ENCODE measurements at places on chromosomes 1 and 21.

GRCh38 chr1:151562661-151563060, 22.6 kb downstream of the TUFT1 start:
- DNase-seq, result no peak

- DNase-seq, result no peak
Measured at GRCh38 chr1:218674280-218674773, 329.2 kb downstream of the TGFB2 start.

GRCh38 chr1:201791779-201792173, 37.2 kb upstream of the IPO9 start:
- no peak for DNase-seq

DNA sequence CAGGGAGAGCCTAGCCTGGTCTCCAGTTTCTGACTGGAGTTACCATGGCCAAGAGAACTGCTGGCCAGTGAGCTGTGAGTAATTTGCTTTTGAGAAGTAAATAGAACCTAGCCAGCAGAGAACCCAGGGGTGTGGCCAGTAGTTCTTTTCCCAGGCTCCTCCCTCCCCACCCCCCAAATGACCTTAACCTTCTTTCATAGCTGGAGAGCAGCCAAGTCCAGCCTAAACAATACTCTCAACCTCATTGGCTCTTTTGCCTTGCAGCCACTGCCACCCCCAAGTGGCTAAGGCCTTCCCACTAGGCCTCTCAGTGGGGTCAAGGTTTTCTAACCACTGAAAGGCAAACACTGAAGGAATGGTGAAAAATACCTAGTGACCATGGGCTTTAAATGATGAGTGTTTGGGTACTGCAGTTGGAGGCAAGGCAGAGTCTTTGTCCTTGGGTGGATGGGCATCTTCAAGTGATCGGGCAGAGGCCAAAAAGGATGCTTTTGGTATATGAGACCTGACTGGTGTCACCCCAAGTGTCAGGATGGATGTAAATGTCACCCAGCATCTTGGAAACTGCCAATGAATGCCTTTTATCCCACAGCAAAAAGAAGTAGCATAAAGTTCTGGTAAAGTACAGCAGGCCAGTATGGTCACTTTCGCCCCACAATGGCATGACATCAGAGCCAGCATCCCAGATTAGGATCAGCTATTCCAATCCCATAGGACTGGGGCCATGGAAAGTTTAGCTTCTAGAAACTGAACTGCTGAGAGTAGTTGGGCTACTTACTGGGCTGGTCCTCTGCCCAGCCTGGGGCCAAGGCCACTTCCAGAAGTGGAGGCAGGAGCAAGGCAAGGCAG, 3.5 kb upstream of the PIGV start:
- no peak for DNase-seq

- no peak for DNase-seq
Measured at GRCh38 chr21:35086357-35086756, 37.3 kb upstream of the RUNX1 start.

DNA sequence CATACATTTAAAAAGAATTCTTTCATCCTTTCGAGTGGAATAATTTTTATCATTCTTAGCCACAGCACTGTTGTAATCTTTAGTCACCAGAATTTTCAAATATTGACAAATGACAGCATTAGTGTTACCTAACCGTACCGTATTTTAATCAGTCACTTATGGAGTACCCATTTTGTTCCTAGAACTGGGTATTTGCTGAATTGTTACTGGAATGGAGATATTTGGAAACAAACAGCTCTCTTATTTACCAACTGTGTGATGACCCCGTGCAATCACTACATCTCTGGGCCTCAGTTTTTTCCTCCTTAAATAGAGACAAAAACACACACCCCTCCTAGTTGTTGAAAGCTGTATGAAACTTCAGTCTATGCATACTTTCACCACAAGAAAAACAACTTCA, 7.9 kb upstream of the XCL2 start:
- DNase-seq, result no peak

GRCh38 chr21:39518055-39518846, 66.5 kb downstream of the SH3BGR start:
- peak; percentile 65 for DNase-seq

DNA sequence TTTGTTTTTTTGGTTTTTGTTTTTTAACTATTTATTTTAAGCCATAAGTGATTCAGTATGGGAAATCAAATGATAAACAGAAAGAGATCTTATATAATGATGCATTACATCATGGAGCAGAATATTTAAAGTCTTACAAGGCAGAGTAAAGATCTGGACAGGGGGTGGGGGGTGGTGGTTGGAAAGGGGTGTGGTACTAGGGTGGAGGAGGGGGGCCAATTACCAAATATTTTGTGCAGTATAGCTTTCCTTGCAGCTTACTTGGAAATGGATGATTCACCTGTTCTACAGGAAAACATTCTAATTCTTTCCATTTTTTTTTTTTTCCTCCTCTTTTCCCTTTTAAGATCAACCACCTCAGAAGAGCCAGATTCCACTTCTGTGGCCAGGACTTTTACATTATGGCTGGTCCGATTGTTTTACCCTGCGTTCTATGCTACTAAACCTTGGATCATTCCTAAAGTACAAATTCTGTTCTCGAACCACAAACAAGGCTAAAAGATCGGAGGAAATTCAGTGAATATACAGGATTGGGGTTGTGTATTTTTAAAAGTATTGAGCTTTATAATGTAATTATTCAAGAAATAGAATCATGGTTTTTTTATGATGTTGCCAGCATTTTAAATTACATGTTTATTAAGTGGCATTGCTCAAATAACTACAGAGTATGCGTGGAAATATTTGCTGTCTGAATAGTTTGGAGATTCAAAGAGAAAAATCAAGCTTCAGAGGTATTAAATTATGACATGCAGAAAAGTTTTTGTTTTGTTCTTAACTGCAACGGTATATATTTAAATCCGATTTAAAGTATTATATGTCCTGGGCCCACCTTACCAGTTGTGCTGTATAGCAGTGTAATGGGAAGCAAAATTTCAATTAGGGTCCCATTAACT, 859.5 kb downstream of the USP25 start:
- no peak for DNase-seq

- DNase-seq, result no peak
Measured at GRCh38 chr1:173410794-173411236, 66.3 kb upstream of the PRDX6 start.

DNA sequence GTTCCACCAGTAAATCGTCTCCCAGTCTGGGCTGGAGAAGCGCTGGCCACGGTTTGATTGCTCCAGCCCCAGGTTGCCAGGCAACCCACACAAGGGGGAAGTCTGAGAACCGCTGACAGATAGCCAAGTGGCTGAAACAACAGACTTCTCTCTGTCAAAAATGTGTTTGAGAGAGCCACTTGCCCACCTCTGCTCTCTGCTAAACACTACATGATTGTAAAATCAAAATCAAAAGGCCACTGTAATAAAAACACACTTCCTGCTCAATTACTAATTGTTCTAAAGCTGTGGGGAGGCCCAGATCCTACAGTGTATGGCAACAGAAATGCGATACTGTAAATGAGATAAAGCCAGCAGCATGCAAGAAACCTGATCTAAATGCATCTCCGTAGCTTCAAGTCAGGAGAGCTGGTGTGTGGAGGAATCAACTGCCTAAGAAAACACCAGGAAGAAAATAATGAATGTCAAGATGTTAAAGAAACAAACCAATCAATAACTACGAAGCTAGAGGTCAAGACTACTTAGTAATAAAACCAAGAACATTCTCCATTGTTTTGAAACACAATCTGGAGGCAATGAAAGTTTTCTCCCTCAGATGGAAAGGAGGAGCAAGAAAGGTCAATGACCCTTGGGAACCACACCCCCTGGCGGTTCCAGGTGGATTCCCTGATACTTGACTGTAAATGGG, 121.2 kb downstream of the SLC45A1 start:
- DNase-seq, result peak; percentile 88

GRCh38 chr1:222084996-222085395, 343.1 kb upstream of the DUSP10 start:
- DNase-seq, result no peak

- DNase-seq, result peak; percentile 89
Measured at GRCh38 chr21:25963181-25963580, 207.4 kb downstream of the APP start.

GRCh38 chr1:48092401-48092800, 95.2 kb upstream of the TRABD2B start:
- DNase-seq, result no peak

- no peak for DNase-seq
Measured at GRCh38 chr1:101683561-101683960, 313.2 kb downstream of the OLFM3 start.
